Activated gamma-delta T cell treated with Interleukin-2 at 50 U/mL for 16 hours (primary cell): ENCODE measurements at places on chromosomes 3 and 15.

- DNase-seq: no peak
These were observed 471.7 kb upstream of the MCTP2 start for GRCh38 chr15:93759629-93760028.

DNA sequence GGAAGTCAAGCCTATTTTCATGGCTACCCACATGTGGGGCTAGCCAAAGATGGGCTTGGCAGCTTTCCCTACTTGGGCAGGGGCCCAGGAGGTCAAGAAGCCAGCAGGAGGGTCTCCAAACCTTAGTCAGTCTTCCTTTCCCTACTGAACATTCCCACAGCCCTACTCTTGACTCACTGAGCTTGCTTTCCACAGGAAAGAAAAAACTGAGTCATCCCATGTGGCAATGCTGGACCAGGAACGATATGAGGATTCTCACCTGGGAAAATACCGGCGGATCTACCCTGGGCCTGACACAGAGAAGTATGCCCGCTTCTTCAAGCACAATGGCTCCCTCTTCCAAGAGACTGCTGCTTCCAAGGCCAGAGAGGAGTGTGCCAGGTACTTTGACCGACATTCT is 3.7 kb upstream of the NGRN start:
- DNase-seq: no peak

- DNase-seq: no peak
These were observed 11.0 kb downstream of the LEKR1 start for GRCh38 chr3:156837115-156837514.

DNA sequence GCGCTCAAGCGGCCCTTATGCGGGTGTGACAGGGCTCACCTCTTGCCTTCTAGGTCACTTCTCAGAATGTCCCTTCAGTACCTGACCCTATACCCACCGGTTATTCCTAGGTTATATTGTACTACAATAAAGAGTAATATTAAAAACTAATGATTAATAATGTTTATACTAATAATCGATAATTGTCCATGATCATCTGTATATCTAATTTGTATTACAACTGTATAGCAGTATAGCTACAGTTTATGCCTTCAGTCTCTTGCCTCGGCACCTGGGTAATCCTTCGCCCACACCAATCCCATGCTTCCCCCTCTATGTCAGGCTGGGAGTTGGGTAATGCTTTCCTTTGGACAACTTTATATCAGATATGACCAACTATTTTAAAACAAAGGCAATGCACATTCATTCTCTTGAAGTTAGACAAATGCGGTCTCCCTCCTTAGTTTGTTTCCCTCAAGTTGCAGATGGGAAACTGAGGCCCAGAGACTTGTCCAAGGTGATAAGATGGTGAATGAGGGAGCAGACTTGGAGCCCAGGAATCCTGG is 3.4 kb downstream of the FAH start:
- DNase-seq: no peak

DNA sequence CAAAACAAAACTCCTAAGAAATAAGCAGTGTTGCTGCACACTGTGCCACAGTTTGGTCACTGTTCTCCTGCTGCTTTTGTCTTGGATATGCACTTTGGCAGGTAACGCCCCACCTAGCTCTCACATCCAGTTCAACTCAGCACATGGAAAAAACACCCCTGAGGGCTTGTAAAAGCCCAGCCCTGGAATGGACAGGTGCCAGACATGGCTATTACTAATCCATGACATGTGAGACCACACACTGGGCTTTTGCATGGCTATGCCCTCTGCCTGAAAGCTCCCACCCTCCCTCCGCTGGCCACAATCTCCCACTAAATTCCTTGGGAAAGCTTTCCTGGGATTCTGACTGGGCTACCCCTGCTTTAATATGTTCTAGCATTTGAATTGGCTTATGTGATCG is 24.7 kb upstream of the ZBED2 start:
- no peak for DNase-seq

DNA sequence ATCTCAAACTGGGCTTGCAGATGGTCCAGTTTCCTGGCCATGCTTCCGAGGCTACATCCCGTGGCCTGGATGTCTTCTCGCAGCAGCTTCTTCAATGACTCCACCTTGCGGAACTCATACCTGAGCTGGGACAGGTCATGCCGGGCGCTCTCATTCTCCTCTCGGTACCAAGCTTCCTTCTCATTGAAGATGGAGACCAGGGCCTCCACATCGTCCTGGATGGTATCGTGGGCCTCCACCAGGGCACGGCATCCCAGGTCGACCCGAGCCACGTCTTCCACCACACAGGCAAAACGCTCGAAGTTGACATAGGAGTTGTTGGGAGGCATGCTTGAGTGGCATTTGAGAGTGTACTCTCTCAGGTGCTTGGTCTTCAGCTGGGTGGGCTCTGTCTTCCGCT is 89.2 kb upstream of the HERC1 start:
- DNase-seq: no peak

DNA sequence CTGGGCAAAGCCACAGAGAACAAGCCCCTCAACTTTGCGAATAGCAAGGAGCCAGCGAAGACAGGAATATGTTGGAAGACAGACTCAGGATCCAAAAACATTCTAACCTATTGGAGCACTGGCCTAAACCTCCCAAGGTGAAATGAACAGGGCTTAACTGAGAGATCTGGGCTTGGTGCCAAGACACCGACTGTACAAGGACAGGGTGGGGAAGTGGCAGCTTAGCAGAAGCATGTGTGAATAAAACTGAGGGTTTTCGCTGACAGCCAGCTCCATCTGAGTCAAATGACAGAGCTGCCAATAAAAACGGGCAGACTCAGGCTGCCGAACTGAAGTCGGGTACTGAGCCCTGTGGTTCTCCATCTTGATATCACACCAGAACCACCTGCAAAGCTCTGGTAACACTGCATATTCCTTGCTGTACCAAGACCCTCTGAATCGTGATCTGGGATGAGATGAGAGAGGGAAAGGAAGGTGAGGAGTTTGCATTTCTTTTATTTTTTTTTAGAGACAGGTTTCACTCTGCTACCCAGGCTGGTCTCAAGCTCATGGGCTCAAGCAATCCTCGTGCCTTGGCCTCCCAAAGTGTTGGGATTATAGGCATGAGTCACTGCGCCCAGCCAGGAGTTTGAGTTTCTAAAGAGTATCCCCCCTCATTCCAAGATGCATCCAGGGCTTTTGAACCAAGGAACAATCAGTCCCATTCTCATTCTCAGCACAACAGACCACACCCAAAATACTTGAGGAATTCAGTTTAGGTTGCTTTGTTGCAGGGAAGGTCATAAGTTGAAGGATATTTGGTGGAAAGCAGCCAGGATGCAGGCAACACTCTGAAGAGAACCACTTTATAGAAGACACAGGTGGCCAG is 6.0 kb upstream of the PLCB2 start:
- DNase-seq: peak; percentile 67

- no peak for DNase-seq
These were observed 287.1 kb downstream of the NEK10 start for GRCh38 chr3:27081992-27082607.

- no peak for DNase-seq
These were observed 21.7 kb upstream of the PLXND1 start for GRCh38 chr3:129628169-129628522.

DNA sequence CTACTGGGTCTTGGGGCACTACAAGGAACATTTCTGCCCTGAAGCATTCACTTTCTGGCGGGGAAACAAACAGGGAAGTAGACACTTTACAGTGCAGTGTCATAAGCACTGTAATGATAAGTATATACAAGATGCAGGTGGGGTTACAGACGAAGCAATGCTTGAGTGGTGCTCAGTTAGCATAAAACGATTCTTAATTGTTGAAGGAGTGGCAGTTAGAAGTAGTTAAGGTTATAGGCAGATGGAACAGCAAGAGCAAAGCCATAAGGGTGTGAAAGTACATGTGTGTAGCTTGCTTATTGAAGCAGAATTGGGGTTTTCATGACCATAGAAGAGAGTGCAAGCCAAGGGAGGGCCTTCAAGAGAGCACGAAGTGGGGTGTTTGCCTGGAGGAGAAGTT is 46.2 kb downstream of the SLC25A26 start:
- DNase-seq: no peak

DNA sequence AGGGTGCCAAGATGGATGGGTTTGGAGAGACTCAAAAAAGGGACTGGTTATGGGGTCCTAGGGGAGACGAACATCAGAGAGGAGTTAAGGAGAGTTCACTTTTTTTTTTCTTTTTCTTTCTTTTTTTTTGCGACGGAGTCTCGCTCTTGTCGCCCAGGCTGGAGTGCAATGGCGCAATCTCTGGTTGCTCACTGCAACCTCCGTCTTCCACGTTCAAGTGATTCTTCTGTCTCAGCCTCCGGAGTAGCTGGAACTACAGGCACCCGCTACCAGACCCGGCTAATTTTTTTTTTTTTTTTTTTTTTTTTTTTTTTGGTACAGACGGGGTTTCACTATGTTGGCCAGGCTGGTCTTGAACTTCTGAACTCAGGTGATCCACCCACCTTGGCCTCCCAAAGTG is 1.2 kb downstream of the SPINT1 start:
- DNase-seq: no peak

DNA sequence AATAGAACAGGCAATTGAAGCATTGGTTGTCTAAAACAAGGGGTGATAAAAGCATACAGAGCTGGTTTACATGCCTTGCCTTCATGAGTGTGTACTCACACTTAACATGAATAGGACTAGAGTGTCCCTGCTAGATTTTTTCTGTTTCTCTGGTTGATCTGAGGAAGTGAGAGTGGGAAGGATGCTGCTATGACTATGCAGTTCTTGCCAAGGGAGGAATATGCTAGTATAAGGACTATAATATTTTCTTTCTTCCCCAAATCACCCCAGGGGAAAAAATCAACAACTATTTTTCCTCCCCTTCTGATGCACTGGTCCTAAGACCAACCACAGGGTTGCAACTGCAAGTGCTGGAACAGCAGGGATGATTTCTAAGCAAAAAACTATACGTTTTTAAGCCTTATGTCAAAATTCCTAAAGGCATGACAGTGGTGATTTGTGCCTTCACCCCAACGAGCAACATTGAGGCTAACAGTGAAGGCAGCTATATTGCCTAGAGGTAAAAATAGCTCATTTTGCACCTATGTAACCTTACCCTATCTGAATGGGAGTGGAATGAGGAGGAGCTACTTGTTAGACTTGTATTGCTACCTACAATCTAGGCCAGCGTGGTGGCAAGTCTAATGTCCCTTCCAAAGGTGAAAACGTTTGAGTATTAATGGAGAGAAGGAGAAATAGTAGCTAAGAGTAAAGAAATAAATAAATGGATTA is 33.5 kb upstream of the USP8 start:
- no peak for DNase-seq

DNA sequence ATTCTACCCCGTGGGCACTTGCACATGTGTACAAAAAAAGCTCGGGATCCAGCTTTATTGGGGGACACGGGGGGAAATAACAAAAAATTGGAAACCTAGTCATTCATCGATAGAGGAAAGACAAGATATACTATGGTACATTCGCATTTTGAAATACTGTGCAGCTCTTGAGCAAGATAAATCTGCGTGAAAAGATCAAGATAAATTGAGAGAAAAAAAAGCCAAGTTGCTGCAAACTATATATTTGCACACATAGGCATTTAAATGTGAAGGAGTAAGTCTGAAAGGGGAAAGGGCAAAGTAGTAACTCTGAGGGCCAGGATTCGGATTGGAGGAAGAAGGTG is 620 bp upstream of the UBR1 start:
- no peak for DNase-seq

DNA sequence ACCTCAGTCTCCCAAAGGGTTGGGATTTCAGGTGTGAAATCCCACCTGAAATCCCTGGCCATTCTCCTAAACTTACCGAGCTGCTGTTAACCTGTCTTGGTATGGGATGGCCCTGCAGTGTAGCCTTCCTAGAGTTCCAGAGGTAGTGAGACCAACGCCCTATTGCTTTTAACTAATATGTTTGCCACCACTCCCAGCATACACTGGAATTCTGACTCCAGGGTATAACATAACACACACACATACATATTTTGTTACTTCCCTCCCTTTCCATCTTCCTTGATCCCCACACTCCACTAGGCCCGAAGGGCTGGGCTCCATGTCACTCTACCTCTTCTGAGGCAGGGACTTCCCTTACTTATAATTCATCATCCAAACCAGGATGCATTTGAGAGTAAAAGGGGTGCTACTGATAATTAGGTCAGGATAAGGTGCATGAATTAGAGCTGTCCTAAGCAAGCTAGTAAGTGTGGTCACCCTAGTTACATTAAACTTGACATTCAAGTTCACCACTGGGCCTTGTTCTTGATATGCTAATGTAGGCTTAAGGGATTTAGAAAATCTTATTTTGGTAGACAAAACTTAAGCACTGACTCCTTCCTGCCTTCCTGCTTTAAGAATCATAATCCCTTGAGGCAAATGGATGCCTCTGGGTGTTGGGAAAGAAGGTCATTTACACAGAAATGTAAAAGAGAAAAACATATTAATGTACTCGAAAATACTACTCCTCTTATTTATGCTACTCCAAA is 317.6 kb downstream of the MAGI1 start:
- DNase-seq: no peak

- DNase-seq: no peak
These were observed 33.2 kb downstream of the NR2F2 start for GRCh38 chr15:96363707-96364106.

- no peak for DNase-seq
These were observed 19.9 kb upstream of the AQP9 start for GRCh38 chr15:58118272-58118671.

- no peak for DNase-seq
These were observed 90.7 kb downstream of the PEAK1 start for GRCh38 chr15:77329202-77329601.
